ENCODE measurements at places on chromosomes 6 and 20.
A peak's percentile ranks its signal among the peaks of the same experiment; 100 is the strongest.

DNA sequence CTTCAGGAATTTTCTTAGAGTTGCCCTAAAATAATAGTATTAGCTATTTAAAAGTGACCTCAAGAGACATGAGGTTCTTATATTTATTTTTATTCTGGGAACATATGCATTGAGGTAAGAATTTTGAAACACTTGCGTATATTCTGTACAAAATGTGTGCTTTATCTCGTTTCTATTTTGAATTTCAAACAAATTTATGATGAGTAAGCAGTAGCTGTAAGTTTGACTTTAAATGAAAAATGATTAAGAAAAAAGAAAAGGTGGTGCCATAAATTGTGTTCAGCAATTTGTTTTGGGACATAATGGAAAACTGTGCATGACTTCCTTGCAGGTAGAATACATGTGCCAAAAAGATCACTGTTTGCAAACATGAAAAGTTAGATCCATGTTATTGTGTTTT, 433.1 kb upstream of the PLCB4 start:
- no peak for DNase-seq

DNA sequence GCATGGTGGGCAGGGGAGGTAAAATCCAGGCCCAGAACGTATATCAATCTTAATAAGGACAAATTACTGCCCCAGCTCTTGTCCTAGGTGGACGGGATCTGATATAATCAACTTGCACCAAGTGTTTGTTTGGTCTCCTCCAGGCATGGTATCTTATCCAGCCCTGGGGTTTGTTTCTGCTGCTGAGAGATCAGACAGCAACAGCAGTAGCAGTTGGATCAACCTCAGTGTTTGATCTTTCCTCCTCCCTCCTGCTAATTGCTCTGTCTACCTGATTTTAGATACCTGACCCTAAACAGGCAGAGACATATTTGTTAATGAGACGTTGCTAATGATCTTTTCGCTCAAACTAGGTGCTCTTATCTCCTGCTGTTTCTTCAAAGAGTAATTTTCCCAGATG, 100.4 kb upstream of the BACH2 start:
- DNase-seq = no peak

DNA sequence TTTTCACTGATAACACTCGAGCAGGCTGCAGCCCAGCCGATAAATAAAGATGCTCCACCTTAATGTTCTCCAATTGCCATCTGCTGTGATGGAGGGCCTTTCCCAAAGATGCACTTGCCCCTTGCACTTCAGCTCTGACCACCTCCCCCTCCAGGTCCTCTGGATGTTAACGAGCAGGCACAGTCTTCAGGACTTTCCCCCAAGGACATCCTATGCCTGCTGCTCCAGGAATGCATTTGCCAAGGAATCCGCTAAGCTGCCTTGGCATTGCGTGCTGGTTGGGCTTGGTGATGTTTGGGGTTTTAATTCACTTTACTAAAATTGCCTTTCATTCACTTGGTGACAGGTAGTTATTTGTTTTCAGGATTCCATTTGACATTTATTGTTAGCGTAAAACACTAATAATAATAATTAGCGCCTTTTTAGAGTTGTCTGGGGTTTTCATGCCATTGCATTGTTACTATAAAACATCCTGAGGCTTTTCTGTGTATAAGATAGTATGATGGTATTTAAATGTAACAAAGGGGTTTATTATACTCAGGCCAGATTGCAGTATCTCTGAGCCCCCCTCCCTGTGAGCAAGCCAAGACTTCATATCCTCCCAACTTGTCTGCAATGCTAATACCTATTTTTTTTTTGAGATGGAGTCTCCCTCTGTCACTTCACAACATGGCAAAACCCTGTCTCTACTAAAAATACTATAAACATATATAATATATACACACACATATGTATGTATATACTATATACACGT, 66.7 kb upstream of the TSHZ2 start:
- DNase-seq = no peak

DNA sequence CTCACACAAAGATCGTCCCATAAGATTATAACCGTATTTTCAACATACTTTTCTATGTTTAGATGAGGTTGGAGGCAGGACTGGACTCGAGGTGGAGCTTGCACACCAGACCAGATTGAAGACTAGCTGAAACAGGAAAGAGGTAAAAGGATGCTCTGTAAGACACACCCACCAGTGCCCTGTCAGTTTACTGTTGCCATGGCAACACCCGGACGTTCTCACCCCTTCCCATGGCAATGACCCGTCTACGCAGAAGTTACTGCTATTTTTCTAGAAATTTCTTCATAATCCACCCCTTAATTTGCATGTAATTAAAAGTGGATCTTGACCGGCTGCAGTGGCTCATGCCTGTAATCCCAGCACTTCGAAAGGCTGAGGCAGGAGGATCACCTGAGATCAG, 13.6 kb upstream of the SRSF6 start:
- no peak for DNase-seq

DNA sequence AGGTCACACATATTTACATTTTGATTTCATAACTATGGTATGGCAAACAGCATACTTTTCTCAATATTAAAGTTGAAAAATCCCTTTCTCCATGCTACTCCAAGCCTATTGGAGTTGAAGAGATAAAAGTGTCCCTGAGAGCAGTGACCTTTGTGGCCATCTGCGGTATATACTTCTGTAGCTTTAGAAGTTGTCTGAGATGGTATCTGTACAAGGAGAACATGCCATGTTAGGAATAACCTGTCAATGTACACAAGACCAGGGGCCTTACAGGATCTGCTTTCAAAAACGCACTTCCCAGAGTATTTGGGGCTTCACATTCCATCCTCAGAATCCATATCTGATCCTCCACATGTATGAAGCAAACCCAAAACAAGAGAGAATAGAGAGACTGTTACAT, 226.7 kb downstream of the MEI4 start:
- no peak for DNase-seq

DNA sequence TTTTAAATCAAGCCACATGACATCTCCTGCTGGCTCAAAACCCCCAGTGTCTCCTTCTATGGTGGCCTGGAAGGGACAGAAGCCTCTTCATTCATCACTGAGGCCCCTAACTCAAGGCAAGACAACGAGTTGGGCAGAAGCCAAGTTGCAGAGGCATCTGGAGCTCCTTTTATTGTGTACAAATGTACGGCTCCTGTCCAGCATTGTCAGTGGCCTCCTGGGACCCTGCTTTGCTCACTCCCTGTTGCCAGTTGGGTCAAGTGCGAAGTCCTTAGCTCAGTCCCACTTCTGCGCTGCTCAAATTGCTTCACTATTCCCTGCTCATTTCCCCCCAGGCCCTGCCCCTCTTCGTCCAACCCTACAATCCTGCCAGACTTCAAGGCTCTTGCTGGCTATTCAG, 181.2 kb upstream of the PMEPA1 start:
- DNase-seq = no peak

- no peak for DNase-seq
These were observed 139.5 kb upstream of the BTBD3 start for GRCh38 chr20:11778206-11778570.

DNA sequence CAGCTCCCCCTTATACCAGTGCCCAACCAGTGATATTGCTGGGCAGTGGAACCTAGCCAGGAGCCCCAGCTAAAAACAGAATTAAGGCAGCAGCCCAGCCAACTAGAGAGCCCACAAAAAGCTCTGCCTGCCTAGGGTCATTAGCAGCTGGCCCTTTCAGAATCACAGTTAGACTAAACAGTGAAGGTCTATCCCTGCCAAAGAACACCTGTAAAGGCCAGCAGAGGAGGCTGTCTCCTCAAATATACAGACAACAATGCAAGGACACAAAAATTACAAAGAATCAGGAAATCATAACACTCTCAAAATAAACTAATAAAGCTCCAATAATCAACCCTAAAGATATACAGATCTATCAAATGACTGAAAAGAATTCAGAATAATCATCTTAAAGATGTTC, 77.8 kb upstream of the HTR1E start:
- DNase-seq = no peak

GRCh38 chr6:13354331-13355042, 26.1 kb upstream of the TBC1D7 start:
- DNase-seq = peak; percentile 74
